Esophagus squamous epithelium (tissue), 5 donors: ENCODE measurements at places on chromosomes 1 and 21.

DNA sequence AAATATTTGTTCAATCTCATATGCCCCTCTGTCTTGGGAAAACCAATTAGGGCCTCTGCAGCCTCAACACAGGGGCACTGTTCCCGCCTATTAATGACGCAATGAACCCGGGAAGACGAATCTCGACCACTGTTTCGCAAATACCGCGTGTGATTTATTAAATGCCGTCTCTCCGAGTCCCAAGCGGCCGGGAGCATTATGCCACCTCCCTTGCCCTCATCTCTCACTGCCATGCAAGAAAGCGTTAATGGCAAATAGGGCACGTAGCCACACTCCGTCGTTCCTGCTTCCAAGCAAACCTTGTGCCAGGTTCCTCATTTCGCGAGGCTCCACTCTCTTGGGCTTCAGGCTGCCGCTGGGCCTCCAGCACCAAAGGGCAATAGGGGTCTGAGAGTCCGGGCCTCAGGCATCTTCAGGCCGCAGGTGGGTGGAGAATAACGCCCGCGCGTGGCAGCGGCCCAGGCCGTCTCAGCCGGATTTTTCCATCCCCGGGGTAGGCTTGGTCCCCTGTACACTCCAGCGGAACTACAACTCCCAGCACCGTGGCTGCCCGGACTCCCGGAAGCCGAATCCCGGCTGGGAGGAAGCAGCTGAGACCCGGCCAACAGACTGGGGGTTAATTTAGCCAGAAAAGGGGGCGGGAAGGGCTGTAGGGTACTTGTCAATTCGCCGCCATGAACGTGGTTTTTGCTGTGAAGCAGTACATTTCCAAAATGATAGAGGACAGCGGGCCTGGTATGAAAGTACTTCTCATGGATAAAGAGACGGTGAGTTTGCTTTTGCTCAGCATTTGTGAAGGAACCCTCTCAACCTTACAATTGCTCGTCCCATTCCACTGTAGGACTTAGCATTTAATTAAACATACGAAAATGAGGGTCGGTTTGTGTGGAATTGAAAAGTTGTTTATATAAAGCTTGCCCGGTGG is at the start of gene VPS45:
Gene VPS45, plus strand, starts transcription at position 593 of the 925 bp plus-strand sequence. Its CDS starts 82 bp downstream, at position 675.
- DNase-seq = peak; percentile 69

DNA sequence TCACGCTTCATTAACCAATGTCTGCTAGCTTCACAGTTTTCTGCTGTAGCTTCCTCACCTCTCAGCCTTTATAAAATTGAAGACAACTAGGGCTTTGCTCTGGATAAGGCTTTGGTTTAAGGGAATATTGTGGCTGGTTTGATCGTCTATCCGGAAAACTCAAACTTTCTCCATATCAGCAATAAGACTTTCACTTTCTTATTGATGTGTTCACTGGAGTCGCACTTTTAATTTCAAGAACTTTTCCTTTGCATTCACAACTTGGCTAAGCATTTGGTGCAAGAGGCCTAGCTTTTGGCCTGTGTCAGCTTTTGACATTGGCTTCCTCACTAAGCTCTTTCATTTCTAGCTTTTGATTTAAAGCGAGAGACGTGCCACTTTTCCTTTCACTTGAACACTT is 12.9 kb downstream of the COA6 start:
- DNase-seq = no peak

GRCh38 chr1:55131801-55132200 is 83.4 kb downstream of the USP24 start:
- no peak for DNase-seq

- no peak for DNase-seq
Measured at GRCh38 chr1:19658186-19658585, 6.5 kb upstream of the HTR6 start.

DNA sequence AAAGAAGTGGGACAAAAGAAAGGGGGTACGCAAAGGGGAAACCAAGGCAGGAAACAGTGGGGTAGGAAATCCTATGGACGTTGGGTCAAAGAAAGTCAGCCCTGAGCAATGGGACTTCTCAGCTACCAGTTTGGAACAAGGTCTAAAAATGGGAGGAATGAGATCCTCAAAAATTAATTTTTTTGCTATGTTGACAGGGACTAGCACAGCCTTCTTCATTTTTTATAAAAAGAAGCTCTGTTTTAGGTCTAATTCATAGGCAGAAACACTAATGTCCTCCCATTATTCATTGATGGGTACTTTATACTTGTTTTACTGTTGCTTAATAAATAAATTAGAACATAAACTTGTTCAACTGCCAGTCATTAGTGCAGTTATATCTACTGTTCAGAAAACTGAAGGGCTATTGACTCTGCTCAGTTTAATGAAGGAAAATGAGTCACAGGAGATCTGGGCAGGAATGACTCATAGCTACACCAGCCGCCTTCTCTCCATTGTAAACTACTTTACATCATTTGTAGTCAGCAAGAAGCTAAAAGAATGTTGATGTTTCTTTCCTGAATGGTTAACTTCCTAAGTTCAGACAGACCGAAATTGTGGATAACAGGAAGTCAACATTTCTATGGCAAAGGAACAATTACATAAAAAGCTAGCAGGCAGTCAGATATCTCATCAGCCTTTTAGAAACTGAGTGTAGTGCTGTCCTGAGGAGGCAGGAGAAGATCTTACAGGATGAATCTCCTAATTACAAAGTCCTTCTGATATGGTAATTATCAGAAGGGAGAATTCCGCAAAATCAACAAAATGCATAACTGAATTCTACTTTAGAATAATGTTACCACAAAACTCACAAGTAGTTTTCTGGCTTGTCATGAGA is 356.4 kb upstream of the PKN2 start:
- DNase-seq = no peak

GRCh38 chr1:193068013-193068412 is 8.6 kb downstream of the RO60 start:
- DNase-seq = no peak

- DNase-seq = no peak
Measured at GRCh38 chr1:87830432-87830978, 501.8 kb downstream of the LMO4 start.
